Neural crest cell (in vitro differentiated cells): ENCODE measurements at places on chromosomes 16 and 17. TPM values are rescaled to one million over a fixed set of nuclear protein-coding genes. Genes with fewer than 3 reads are reported as not detected.
A peak's percentile ranks its signal among the peaks of the same experiment; 100 is the strongest.

Gene CDK3
- total RNA-seq, result 7.9 and 9.4 TPM in 2 replicates

Gene PDE6G
- 0.45 and 0.79 TPM in 2 replicates for total RNA-seq

Gene TEPSIN
- 36.9 and 40.4 TPM in 2 replicates for total RNA-seq

Gene NACA2
- total RNA-seq, result not detected in 2 replicates

GRCh38 chr16:65681406-65681805, 559.5 kb upstream of the CDH11 start:
- H3K36me3 ChIP-seq, result no peaks in the 10 kb centered on the region
- peaks cover 10% of the 10 kb centered on the region for H3K4me1 ChIP-seq
- H3K27me3 ChIP-seq, result no peaks in the 10 kb centered on the region
- no peak for DNase-seq
- no peak overlapping the region for H3K4me3 ChIP-seq

GRCh38 chr16:17499223-17499902, 28.6 kb upstream of the XYLT1 start:
- H3K36me3 ChIP-seq, result no peaks in the 10 kb centered on the region
- H3K27me3 ChIP-seq, result peaks cover 11% of the 10 kb centered on the region
- H3K4me3 ChIP-seq, result no peak overlapping the region
- peaks cover 6% of the 10 kb centered on the region for H3K4me1 ChIP-seq

- peaks cover 2% of the 10 kb centered on the region for H3K27me3 ChIP-seq
- peaks cover 13% of the 10 kb centered on the region for H3K4me1 ChIP-seq
- peak; percentile 52 for DNase-seq
- H3K36me3 ChIP-seq, result no peaks in the 10 kb centered on the region
- H3K4me3 ChIP-seq, result peak overlapping the region; percentile 72
Observed at GRCh38 chr17:42548070-42548837, 4.5 kb upstream of the HSD17B1 start.

- peaks cover 10% of the 10 kb centered on the region for H3K36me3 ChIP-seq
- H3K4me1 ChIP-seq, result peaks cover 39% of the 10 kb centered on the region
Observed at GRCh38 chr16:48555155-48555554, 54.8 kb downstream of the N4BP1 start.

DNA sequence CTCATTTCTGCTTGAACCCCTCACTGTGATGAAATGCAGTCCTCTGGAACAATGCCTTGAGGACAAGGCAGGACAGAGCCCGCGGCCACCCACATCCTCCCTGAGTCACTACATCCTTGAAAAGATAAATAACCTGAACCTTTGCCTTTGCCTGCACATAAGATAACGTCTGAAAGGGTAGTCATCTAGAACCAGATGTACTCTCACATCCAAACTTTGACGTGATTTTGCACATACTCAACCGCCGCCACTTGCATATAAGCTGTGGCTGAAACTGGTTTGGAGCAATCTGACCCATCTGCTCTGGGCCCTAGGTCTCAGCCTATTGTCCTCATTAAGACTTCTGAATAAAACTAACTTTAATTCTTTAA, 252.1 kb downstream of the PHKB start:
- peak overlapping the region; percentile 58 for H3K27ac ChIP-seq

DNA sequence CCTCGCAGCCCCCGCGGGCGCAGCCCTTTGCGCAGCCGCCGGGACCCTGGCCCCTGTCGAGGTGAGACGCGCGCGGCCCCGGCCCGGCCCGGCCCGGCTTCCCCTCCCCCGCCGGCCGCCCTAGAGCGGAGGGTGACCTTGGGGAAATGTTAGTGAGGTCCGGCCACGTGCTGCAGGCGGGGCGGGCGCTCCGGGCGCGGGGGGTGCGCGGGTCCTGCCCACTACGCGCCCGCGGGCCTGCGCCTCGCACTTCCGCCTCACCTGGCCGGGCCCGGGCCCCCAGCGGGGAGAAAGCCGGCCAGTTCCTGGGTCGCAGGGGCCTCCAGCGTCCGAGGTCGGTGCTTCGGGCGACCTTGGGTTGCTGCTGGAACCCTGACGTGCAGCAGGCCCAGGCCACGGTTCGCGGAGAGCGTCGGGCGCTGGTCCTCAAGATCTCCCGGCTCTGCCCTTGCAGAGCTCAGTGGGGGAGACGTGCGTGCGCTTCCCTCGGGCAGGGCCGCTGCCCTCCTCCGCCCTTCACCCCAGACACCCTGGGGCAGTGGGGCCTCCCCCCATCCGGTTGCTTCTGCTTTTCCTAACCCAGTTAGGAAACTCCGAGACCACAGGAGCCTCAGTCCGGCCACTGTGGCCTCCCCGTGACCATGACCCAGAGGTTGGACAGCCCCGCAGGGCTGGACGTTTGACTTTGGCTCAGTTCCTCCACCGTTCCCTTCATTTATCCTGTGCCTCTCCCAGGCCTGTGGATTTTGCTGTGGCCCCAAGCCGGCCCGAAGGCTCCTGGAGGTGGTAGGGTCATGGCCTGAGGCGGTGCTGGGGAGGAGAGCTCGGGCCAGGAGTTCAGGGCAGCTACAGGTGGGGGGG, 791 bp downstream of the MCRIP2 start:
- no peak for DNase-seq
- H3K27ac ChIP-seq, result no peak overlapping the region
- H3K4me1 ChIP-seq, result no peaks in the 10 kb centered on the region
- peak overlapping the region; percentile 56 for H3K4me3 ChIP-seq
- no peaks in the 10 kb centered on the region for H3K36me3 ChIP-seq

- no peak overlapping the region for H3K4me3 ChIP-seq
- no peaks in the 10 kb centered on the region for H3K27me3 ChIP-seq
- no peak for DNase-seq
- H3K36me3 ChIP-seq, result no peaks in the 10 kb centered on the region
Observed at GRCh38 chr17:82559566-82560251, 40.2 kb downstream of the FOXK2 start.

- no peaks in the 10 kb centered on the region for H3K27me3 ChIP-seq
- no peaks in the 10 kb centered on the region for H3K36me3 ChIP-seq
Observed at GRCh38 chr17:78764871-78765270, 17.2 kb downstream of the CYTH1 start.
